Spleen (tissue), 13 donors: ENCODE measurements at places on chromosomes 1 and 21.

DNA sequence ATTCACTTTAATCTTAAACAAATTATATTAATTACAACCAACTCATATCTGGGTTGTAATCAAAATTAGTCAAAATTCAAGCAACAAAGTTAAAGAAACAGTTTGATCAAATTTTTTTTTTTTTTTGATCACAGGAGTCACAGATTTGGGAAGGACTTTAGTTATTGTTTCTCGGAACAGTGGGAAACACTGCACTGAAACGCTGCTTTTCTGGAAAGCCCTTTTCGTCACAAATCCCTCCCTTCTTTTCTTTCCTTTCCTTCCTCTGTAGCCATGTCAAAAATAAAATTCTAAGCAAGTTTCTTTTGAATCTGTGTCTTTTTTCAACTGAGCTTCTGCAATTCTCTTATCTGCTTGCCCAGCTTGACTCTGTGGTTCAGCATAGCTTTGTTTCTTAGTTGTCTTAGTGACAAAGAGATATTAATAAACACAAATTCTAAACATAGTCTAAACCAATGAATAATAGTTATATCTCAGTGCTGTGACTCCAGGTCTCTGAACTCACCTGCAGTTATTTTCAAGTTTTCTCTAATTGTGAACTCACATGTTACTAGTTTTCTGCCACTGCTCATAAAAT is 53.8 kb downstream of the PTGS2 start:
- DNase-seq: no peak

DNA sequence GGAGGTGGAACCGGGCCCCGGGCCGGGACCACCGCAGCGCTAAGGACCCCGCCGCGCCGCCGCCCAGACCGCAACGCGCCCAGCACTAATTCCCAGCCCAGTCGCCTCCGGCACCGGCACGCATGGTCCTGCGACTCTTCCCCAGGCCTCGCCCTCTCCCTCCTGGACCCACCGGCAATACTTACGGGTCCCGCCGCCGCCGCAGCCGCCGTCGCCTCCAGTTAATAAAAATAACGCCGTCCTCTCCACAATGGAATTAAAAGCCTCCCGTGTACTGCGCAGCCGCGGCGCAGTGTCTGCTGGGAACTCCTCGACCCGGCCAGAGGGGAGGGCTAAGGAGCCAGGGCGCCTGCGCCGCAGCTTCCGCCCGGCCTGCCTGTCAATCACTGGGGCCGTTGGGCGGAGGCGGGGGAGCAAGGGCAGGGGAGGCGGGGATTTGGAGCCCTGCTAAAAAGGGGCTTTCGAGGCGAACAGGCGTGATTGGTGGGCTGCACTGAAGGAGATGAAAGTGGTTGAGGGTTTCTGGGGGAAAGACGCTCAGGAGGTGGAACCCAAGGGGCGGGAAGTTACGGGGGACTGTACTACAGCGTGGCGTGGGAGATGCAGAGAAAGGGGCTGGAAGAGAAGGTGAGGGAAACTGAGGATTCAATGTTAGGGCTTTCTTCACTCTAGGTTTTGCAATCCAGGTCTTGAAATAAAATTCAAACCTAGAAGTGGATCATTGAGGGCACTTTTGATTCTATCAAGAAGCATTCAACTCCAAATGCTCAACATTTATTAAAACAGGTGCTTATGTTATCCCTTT is at the start of gene ZNF281:
Gene ZNF281, minus strand, starts transcription at position 276 of the 805 bp plus-strand sequence. CDS start 331 bp downstream, outside the sequence.
- DNase-seq: peak; percentile 99

DNA sequence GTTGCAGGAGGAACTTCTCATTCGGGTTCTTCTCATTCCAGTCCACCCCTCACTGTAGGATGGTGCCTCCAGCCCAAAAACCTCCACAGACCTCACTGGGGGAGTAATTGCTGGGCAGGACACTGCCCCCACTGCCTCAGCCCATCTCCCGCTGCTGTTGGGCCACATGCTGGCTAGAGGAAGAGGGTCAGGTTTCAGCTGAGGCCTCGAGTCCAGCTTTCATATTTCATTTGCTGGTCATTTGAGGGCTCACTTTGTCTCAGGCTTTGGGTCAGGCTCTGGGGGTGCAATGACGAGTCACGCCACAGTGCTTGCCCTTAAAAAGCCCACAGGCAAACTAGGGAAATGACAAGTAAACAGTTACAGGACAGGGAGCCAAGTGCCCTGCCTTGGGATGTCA is 9.3 kb downstream of the CDK18 start:
- DNase-seq: no peak

DNA sequence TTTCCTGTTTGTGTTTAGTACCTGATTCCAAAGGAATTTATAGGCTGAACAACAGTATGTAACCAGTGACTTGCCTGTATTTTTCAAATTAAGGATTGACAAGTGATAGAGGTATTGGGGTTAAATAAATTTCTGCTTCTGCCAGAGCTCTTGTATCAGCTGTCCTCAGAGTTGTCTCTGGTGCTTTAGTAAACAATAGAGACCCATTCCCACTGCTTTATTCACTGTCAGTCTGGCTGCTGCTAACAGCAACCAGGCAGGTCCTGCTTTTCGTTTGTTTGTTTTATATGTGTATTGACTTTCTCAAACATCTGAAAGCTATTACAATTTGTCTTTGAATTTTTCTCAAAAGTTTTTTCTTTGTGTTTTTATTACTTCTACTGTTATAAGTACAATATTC is 76.1 kb downstream of the OLFM3 start:
- no peak for DNase-seq

GRCh38 chr21:42467140-42467983 is 28.7 kb downstream of the RSPH1 start:
- DNase-seq: no peak

GRCh38 chr21:46155514-46156377 is at the start of gene FTCD:
Gene FTCD, minus strand, starts transcription at chr21:46155579. Its CDS starts 56 bp downstream, at chr21:46155523.
- DNase-seq: no peak

DNA sequence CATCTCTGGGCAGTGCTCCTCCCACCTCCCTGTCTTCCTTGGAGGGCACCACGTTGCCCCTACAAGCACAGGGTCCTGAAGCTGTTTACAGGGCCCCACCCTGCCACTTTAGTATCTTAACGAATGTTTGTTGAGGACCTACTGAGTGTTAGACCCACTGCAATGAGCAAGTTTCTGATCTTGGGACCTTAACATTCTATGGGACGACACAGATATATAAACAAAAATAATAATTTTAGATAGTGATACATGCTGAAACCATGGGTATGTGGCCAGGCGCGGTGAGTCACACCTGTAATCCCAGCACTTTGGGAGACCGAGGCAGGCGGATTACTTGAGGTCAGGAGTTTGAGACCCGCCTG is 10.1 kb downstream of the ENTREP3 start:
- DNase-seq: no peak

DNA sequence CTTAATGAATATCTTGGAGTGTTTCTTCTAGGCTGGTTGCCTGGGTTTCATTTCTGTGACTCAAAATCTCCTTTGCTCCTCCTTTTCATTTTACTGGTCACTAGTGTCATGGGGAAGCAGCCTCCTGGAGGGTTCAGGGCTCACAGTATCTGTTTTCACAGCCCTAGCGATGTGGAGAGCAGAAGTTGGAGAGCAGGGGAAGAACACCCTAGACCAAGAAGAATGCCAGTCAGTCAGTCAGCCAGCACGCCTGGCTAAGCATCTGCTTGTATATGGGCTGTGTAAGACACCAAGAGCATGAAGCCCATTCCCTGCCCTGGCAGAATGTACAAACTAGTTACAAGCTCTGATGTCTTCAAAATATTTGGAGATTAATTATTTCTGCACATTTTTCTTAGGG is 7.9 kb downstream of the RXRG start:
- DNase-seq: no peak

DNA sequence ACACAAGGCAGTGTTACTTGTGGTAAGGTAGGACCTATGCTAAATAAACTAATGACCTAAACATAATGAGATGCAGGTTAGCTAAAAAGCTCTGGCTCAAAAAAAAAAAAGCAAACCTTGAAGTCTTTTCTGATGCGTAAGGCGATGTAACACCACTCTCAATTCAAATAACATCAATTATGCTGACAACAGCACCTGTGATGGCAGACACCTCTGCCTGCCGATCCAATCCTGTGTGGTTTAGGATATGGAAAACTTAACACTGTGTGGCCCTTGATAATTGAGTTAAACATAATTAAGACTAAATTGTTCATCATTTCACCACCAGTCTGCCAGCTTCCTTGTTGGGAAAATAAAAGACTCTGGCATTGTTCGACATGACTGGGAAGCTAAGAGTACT is 9.1 kb downstream of the RPAP2 start:
- DNase-seq: no peak

- no peak for DNase-seq
These were observed 358.1 kb downstream of the HHAT start for GRCh38 chr1:210686841-210687240.

DNA sequence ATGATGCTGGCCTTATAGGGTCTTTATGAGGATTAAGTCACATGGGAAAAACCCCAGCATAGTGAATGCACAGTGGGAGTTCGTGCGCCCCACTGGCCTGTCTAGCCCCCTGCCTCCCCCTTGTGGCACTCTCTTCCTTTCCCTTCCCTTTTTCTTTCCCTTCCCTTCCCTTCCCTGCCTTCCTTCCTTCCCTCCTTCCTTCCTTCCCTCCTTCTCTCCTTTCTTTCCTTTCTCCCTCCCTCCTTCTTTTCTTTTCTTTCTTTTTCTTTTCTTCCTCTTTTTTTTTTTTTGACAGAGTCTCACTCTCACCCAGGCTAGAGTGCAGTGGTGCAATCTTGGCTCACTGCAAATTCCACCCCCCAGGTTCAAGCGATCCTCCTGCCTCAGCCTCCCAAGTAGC is 38.6 kb downstream of the HTR6 start:
- no peak for DNase-seq

DNA sequence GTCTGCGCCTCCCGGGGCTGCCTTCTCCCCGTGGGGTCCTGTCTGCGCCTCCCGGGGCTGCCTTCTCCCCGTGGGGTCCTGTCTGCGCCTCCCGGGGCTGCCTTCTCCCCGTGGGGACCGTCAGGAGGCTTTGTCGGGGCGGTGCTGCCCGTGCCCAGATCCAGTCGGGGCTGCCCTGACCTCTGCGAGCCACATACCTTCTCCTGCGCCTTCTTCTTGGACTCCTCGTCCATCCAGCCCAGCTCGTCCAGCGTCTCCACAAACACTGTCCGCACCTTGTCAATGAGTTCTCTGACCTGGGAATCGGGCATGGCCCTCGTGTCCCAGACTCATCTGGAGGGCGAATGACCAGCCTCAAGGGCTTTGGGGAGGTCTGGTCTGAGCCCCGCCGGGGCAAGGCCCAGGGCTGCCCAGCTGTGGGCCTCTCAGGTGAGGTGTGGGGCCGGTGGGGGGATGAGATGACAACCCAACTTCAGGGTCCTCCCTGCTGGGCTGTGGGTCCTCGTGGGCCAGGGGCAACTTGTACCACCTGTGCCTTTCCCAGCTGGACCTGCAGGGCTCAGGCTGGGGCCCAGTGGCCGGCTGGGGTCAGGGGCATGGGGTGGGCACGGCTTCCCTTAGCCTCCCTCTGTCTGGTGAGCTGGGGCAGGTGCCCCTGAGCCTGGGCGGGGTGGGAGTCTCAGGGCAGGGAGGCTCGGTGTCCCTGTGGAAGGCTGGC is 9.4 kb downstream of the PRXL2B start:
- peak; percentile 67 for DNase-seq

DNA sequence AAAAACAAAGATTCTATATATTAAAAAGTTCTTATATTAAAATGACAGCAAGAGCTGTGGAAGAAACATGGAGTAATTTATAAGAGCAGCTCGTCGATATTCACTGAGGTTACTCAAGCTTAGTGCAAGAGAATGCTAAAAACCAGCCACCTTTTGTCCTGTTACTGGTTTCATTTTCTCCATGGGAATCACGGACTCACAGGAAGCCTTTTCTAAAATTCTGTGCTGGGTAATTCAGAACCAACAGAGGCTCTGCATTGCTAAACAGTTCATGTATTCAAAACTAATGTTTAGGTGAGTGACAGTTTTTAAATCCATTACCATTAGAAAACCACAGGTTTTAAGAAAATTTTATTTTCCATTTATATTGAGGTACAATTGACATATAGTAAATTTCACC is 147.8 kb upstream of the MAP1LC3C start:
- DNase-seq: no peak

- DNase-seq: no peak
These were observed 131.8 kb upstream of the NGF start for GRCh38 chr1:115469703-115470476.
